ENCODE measurements at places on chromosomes 7 and 10.

DNA sequence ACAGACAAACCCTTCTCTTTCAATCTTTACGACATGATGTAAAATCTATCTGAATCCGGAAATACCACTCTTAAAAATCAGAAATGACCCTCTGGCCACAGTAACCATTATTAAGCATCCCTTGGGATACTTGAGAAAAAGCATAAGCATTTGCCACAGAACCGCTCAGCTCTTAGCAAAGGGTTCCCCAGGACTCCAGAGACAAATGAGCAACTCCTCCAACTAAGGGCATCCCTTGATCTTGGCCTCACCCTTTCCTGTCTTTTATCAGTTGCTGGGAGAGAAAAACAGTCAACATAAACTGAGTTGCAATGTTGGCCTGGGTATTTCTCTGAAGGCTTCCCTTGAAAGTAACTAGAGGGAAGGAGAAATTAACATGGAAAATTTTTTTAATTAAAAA, 3.5 kb downstream of the PDLIM1 start:
- DNase-seq = no peak

DNA sequence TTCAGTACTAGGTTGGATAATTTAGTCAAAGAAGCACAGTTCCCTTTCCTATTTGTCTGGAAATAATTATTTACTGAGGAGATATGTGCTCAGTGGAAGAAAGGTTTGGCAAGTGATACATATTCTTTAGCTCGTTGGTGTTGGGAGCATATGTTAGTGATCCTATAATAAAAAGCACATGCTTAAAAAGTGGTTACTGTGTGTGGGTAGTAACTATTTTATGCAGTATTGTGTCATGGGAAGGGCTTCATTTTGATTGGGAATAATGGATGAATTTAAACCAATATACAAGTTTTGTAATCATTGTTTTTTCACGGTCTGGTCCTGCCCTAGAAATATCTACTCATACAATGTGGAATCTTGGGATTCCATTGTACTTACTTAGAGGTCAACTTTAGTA, 188.7 kb upstream of the PPP1R3A start:
- no peak for DNase-seq

DNA sequence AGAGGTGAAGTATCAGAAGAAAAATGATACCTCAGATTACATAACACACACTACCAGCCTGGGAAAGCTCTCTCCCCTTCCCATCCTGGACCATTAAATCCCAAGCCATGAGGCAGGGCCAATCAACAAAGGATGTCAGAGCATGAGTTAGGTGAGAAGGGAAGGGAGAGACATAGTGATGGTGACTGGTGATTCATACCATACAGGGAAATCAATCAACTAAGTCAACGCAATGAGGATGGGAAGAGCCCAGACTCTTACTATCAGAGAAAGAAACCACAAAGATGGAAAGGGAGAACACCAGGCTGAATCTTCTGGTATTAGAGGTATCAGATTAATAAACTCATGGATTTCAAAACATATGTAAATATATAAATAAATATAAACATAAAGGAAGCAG, 185.4 kb downstream of the KMT2E start:
- DNase-seq = no peak

GRCh38 chr7:148478551-148478950, 112.0 kb upstream of the C7orf33 start:
- DNase-seq = no peak

- DNase-seq = no peak
Measured at GRCh38 chr10:82736305-82736704, 861.3 kb downstream of the NRG3 start.

GRCh38 chr7:99473315-99473596, 566 bp downstream of the ZNF789 start:
- DNase-seq = no peak

- no peak for DNase-seq
Measured at GRCh38 chr7:90701771-90702170, 105.7 kb downstream of the CDK14 start.

DNA sequence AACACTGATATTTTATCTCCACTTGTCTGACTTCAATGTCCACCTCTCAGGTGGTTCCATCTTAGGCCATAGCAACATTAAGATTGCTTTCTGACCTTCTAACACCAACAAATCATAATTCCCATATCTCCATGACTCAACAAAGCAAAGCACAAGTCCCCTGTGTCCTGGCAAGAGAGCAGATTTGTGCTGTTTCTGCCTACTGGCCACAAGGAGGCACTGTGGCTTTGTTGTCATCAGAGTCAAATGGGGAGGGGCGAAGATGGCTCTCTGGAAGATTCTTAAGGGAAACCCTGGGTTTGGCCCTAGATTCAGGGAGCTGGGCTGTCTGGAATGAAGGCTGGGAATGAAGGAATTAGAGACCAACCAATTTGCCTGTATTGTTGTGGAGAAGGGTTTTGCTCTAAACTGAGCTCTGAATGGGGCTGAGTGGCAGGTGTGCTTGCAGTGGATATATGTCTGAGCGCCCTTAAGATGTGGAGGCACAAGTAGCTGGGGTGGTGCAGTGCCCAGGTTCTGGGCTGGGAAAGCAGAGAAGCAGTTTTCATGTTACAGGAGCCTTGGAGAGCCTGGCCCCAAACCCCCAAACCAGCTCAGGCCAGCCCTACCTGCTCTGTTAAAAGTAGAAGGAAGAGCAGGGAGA, 154.8 kb upstream of the PRSS58 start:
- no peak for DNase-seq

DNA sequence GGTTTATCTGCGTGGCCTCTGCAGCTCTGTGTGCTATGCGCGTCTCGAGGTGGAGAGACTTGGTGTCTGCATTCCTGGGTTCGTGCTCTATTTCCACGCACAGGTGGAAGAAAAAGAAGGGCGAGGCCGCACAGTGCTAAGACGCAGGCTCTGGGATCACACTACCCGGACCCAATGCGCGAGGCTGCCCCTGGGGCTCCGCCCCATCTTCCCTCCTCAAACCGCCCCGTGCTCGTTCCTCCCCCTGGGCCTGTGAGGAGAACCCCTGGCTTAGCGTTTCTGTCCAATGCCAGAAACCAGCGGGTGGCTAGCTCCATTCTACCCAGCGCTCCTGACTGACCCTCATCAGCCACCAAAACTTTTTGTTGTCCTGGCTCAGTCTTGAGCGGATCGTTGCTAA, 143.1 kb downstream of the DYNC2I1 start:
- DNase-seq = no peak

DNA sequence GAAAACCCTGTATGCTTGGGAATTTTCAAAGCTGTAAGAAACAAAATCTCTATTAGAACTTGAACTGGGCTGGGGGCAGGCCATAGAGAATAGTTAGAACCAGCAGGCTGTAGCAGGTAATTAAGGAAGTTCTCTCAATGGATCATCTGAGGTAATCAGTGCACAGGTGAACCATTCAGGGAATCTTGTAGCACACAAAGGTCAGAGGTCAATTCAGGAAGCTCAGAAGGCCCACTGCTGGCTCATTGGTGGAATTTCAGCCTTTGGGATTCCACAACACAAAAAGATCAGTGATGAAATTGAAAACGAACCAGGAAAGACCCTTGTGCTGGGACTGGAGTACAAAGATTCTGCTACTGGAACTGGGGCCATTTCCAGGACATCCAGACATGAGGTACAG, 82.0 kb downstream of the TMEM168 start:
- DNase-seq = no peak

DNA sequence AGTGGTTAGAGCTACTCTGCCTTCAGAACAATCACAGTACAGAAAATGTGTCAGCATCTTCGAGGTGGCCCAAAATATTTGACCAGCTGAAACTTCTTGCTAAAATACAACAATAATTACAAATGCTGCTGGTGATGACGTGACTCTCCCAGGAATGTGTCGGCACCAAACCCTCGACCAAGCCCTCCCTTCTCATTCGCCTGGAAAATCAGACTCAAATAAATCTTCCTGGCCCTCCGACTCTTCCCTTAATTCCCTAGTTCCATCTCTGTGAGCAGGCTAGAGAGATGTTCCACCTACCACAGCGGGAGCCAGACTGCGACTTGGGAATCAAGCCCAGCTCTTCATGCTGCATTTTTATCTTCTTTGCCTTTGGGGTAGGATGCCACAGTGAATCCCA, 4.1 kb downstream of the PRSS2 start:
- DNase-seq = no peak

GRCh38 chr7:90597563-90598253, 1.6 kb downstream of the CDK14 start:
- no peak for DNase-seq

GRCh38 chr10:95477175-95477520, 84.0 kb downstream of the SORBS1 start:
- DNase-seq = no peak

- DNase-seq = no peak
Measured at GRCh38 chr10:79057481-79058275, 11.1 kb upstream of the ZMIZ1 start.

DNA sequence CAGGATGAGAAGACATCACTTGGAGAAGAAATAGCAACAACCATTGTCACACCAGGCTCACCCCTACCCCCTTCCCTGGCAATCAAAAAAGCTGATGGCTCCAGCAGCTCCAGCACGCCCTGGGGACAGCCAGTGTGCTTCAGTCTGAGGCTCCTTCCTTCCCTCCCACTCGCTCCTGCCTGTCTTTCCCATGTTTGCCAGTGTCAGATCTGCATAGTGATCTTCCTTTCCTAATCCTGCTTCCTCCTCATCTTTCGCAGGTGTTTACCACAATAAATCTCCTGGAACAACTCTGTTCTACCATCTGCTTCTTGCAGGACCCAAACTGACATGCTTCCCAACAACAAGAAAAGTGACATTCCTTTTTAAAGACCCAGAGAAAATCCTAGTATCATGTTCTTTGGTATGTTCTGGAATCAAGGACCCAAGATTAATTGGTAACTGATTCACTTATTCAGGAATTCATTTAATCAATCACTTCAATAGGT, 57.1 kb downstream of the STEAP1B start:
- no peak for DNase-seq

DNA sequence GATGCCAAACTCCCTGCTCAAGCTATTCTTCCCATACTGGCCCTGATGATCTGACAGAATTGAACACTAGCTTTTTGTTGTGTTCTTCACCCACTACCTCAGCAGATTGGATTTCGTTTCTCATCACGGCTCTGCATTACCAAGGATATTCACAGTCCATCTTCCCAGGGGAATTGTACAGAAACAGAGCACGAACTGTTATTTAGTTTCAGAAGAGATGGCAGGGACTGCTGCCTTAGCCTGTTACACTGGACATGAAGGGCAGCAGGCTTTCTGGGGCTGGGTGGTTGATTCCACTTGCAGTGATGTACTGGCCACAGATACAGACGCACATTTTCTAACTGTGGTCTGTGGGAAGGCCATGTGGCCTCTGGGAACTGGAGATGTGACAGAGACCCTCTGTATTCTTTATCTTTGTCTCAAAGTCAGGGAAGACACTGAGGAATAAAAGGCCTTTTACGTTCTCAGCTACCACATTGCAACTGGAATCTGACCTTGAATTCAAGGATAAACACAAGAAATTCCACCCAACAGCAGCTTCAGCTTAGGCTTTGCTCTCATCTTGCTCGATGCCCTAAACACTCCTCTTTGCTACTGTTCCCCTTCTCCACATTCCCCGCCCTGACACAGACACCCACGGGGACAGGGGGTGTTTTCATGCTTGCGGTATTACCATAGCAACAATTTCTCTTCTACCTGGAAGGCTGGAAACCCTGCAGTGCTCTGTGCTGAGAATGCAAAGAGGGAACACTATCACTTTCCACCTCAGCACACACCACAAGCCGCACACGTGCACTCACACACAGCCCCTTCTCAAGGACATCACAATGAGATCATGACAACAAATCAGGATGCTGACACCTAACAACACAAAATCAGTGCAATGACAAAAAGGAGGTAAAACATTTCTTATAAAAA, 81.7 kb downstream of the RNF216 start:
- DNase-seq = peak; percentile 62

DNA sequence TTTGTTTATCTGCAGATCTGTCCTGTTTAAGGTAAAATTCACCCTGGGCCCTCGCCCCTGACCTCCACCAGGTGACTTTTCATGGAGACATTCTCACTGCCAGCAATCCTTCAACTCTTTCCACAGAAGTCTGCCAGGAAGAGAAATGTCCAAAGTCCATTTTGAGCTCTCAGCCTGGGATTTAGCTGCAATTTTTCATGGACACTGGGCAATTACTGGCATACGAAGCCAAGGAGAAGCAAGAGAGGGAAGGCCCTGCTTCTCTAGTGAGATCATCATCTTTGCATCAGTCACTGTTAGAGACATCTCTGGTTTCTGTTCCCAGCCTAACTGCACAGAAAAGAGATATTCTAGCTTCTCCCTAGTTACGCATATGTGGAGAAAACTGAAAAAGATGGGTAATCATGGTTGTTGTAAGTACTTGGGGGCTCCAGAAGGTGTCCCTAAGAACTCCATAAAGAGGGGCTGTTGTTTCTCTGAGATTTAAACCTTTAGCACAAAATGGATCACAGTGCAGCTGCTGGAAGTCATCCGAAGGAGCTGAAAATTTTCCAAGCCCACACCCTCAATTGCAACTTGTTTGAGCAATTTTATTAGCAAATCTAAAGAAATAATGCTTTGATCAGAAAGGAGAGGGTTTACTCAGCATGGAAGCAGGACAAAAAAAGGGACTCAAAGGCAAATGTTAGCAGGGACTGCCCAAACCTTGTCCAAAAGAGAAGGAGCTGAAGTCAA, 168.9 kb downstream of the SNX10 start:
- no peak for DNase-seq

DNA sequence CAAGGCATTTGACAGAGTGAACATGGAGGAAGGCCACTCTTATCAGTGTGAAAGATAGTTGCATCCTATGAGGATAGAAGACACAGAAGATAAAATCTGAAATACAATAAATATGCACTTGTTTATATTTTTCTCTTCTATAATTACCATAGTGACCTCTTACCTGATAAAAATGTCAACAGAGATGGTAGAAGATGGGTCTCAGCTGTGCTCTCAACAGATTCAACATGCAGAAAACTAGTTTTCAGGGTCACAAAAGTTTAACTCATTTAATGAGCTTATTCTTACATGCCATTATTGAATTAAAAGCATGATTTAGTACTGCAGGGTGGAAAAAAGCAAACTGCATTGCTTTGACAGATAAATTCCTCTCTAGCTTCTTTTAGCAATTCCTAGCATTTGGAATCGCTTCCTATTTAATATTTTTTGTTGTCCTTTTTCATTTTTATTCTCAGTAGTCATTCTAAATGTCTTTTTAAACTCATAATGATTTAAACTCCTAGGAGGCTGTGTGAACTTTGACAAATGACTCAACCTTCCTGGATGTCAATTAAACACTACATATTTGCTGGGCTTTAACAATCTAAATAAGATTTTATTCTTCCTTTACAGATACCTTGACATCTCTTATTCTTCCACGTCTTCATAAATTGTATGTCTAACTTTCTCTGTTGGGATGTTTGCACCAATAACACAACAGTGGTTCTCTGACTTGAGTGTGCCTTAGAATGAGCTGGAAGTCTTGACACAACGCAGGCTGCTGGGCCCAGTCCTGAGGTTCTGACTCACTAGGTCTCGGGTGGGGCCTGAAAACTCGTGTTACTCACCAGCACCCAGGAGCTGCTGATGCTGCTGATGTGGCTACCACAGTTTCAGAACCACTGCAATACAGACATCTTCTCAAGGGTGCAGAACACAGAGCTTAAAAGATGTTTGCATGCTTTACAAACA, 565.5 kb upstream of the IGFBP3 start:
- no peak for DNase-seq

GRCh38 chr7:431658-432111, 88.0 kb downstream of the PDGFA start:
- no peak for DNase-seq
